ENCODE measurements at places on chromosomes 3 and 15.
A peak's percentile ranks its signal among the peaks of the same experiment; 100 is the strongest.

- DNase-seq, result no peak
These were observed 39.1 kb downstream of the DHX36 start for GRCh38 chr3:154285221-154285620.

DNA sequence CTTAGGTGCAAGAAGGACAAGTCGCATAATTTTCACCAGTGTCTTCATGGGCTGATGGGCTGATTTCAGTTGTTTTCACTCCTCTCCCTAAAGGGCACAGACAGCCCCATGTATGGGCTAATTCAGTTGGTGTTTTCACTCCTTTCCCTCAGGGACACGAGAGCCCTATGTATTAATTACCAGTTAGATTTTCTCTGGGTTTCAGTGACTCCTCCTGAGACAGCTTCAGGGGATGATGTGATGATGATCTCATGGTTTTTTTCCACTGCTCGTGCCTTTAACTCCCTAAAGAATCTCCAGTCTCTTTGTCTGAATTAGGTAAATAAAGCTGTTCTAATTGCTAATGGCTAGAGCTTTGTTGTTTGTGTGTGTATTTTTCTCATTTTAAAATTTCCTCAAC, 9.9 kb downstream of the RAMAC start:
- DNase-seq, result no peak

GRCh38 chr3:87370007-87370406, 93.6 kb upstream of the POU1F1 start:
- no peak for DNase-seq

DNA sequence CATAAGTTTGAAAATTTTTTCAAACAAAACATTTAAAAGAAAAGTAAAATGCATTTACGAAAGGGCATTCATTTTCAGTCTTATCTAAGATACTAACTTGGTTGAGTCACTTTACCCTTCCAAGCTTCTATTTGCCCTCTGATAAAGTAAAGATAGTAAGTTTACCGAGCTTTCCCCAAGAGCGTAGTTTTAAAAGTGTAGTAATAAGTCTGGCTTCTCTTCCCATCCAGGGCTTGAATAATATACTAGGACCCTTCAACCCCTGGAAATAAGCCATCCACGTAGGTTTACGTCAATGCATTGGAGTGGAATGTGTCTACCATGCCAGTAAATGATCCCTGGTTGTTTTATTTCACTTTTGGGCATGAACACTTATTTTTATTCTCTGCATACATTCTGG, 608.3 kb downstream of the NTRK3 start:
- no peak for DNase-seq

DNA sequence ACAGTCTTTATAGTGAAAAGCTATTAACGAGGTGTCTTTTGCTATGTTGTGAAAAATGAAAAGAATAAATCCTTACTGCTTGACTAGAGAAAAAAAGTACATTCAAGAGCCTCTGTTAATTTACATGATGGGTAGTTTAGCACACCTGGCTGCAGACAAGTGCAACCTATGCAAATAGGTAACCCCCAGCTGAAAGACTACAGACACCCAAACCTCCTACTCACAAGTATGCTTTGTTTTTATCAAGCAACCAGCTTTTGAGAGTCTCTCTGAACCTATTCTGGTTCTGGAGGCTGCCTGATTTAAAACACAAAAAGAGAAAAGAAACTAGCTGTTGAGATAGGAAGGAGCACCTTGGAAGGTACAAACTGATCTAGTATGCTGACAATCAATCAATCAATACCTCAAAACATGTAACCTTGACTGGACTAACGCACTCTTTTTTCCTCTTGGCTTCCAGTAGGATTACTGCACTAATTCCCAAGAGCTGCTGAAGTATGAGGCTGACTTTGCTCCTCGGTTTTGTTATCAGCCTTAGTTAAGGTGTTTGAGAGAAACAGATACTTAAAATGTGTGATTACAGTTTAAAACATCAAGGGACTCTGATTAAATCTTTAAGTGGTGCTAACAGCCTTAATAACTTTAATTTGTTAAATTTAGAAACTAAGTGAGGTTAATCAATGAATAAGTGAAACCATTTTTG, 63.6 kb downstream of the OSBPL10 start:
- DNase-seq, result no peak

GRCh38 chr3:112405845-112406244, 72.9 kb downstream of the CD200 start:
- DNase-seq, result no peak

- no peak for DNase-seq
These were observed 87.4 kb downstream of the NUP210 start for GRCh38 chr3:13332740-13333139.

GRCh38 chr15:69450968-69451695, 1.5 kb upstream of the RPLP1 start:
- DNase-seq, result no peak

DNA sequence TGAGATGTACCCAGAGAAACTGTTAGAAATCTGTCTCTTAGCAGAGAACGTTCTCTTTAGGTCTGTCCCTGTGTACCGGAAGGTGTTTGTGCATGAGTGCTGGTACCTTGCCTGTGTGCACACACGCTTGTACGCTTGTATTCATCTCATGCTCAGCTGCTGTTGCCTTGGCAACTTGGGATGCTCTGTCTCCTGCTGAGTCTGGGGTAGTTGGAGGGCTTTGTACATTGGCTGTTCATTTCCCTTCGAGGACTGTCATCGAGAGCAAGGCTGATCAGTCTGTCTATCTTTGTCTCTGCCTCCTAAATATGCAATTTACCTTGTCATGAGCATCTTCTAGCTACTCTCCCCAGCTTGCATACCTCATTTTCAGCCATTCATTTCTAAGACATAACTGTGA, 147.2 kb downstream of the SLCO3A1 start:
- no peak for DNase-seq

DNA sequence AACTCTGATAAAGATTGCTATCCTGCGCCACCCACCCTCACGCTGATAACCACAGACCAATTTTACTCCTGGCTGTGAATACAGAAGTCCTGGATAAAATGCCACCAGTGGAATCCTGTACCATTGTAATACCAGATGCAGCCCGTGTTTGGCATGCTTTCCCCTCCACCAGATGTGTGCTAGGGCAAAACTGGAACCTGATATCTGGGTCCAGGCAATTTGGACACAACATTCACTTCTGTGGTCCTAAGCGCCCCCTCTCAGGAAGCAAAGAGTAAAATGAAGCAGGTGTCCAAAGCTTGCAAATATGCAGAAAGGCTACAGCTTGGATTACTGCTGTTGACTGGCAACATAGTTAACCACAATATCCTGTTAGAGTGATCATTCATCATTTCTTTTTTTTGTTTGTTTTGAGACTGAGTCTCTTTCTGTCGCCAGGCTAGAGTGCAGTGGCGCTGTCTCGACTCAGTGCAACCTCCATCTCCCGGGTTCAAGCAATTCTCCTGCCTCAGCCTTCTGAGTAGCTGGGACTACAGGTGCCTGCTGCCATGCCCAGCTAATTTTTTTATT, 32.8 kb downstream of the LOXL1 start:
- DNase-seq, result no peak

DNA sequence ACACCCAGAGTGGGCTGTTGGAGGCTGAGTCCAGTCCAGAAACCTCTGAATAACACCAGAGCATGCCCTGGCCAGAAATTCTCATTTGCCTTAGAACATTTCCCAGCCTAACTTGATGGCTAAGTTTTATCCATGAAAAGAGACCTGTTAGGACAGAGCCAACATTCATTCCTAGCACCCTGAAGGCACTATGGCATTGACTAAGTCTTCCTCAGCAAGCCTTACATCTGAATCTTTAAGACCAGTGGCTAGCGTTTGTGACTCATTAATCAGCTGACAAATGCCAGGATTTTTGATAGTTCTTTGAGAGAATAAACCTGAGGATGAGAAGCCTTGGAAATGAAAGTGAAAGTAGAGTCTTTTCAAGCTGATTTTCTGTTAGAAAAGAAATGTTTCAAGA, 1087.1 kb upstream of the ALCAM start:
- peak; percentile 29 for DNase-seq

DNA sequence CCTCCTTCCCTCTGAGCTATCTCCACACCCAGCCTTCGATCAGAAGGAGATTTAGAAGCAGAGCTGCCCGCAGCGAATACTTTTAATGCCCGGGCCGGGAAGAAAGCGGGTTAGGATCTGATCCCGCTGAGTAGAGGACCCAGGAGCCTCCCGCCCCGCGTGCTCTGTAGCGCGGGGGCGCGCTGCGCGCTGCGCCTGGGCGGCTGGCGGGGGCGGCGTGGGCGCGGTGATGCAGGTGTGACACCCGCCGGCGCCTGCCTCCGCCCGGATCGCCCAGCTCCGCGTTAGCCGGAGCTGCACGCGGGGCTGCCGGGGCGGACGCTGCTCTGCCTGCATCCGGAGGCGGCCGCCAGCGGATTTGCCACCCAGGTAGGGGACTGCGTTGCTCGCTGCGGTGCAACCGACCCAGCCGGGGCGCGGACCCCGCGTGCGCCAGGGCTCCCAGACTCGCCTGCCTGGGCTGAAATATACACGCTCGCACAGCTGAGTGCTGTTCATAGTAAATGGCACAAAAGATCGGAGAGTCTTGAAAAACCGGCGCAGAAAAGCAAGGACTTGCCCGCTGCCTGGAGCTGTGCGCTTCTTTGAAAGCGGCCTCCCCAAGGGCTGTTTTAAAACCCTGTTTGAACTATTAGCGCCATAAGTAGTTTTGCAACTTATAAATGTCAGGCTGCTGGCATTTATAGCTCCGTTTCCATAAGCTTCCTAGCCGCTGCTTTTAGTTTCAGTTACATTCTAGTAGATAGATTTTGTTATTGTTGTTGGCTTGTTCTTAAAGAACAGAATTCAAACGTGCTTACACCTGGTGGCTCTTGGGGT, at the start of gene SV2B:
Gene SV2B (plus strand): TSS at position 263 of the 819 bp plus-strand sequence. CDS start 126,007 bp downstream, outside the sequence.
- DNase-seq, result no peak

- DNase-seq, result no peak
These were observed 301.3 kb downstream of the IL20RB start for GRCh38 chr3:137259089-137259488.

GRCh38 chr3:13513051-13513912, 33.2 kb downstream of the HDAC11 start:
- DNase-seq, result peak; percentile 71

GRCh38 chr3:188950832-188951489, 220.8 kb upstream of the TPRG1 start:
- peak; percentile 90 for DNase-seq

- DNase-seq, result no peak
These were observed 578.8 kb downstream of the ROBO2 start for GRCh38 chr3:77618686-77619085.

DNA sequence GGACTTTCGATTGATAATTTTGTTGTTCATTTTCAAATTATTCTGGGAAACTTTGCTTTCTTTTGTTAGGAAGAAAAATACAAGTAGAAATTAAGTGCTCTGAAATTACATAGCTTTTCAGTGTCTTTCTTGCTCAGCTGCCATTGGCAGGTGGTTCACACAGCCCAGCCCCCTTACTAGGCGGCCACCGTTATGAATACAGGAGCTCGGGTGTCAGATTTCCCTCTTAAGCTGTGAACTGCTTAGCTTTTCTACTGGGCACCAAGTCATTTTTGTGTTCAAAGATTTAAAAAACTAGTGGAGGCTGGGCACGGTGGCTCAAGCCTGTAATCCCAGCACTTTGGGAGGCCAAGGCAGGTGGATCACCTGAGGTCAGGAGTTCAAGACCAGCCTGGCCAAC, 55.2 kb downstream of the HMG20A start:
- no peak for DNase-seq

GRCh38 chr15:49116108-49116857, 39.1 kb downstream of the COPS2 start:
- no peak for DNase-seq

DNA sequence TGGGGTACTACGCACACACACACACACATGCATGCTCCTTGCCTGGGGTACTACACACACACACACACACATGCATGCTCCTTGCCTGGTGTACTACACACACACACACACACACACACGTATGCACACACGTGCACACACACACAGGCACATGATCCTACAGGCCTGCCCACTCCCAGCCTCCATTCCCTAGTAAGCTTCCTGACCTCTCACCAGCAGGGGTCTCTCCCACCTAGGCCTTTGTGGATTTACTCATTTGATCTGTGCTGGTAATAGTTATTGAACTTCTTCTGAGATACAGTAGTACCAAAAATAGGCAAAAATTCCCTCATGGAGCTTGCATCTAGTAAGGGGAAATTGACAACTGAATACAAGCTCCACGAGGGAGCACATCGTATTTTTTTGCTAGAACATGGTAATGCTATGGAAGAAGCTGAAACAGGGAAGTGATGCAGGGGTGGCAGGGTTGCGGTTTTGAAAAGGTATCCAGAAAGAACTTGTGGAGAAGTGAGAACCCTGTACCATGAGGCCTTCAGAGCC, 19.1 kb downstream of the TTC21A start:
- DNase-seq, result no peak
